H9 (cell line): ENCODE measurements at places on chromosomes 1 and 21. TPM values are rescaled to one million over a fixed set of nuclear protein-coding genes. Genes with fewer than 3 reads are reported as not detected.

DNA sequence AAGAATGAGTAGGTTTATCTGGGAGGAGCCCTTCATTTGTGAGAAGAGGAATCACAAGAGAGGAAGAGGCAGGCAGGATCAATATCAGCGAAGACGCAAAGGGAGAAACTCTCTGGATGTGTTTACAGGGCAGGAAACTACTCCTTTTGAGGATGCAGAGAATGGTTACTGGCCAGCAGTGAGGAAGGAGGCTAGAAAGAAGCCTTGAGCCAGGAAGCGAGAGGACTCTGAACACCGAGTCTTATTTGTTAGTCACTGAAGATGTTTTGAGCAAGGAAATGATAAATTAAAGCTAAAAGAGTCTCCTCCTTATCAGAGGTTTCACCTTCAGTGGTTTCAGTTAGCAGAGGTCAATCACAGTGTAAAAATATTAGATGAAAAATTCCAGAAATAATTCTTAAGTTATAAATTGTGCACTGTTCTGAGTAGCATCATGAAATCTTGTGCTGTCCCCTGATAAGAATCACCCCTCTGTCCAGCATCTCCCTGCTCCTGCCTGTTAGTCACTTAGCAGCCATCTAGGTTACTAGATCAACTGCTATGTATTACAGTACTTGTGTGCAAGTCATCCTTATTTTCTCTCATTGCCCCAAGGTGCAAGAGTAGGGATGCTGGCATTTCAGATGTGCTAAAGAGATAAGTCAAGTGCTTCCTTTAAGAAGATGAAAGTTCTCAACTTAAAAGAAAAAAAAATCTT lies 43.5 kb downstream of the WLS start:
- 0 out of 2 replicates have a peak, but pooled peaks cover 4% of the 10 kb centered on the region for H3K36me3 ChIP-seq
- no peak overlapping the region for H3K4me3 ChIP-seq
- H3K27ac ChIP-seq: no peak overlapping the region

DNA sequence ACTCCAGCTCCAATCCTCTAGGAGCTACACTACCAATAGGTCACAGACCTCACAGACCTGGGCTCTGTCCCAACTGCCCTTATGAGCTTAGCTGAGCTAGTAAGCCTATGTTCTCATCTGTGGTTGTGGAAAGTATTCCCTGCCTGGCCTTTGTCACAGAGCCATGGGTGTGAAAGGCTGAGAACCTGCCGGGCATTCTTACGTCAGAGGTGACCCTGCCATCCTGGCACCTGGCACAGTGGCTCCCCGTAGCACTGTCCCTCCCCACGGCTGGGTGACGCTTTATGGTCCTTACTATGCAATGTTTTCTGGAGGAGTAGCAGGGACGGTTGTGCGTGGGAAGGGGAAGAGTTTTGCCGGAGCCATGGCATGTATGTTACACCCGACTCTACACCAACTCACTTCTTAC lies 3.5 kb downstream of the TNFRSF1B start:
- H3K4me3 ChIP-seq: no peak overlapping the region
- DNase-seq: no peak
- H3K4me1 ChIP-seq: no peaks in the 10 kb centered on the region; the same call in 1 of the 2 replicates
- H3K36me3 ChIP-seq: no peaks in the 10 kb centered on the region
- no peak overlapping the region for H3K27ac ChIP-seq

GRCh38 chr1:87513966-87514660 lies 185.4 kb downstream of the LMO4 start:
- H3K4me1 ChIP-seq: no peaks in the 10 kb centered on the region
- no peak overlapping the region for H3K27ac ChIP-seq
- DNase-seq: no peak
- H3K36me3 ChIP-seq: no peaks in the 10 kb centered on the region

GRCh38 chr1:200311256-200311655 lies 98.6 kb downstream of the ZNF281 start:
- no peak overlapping the region for H3K27ac ChIP-seq
- H3K4me3 ChIP-seq: no peak overlapping the region
- no peaks in the 10 kb centered on the region for H3K4me1 ChIP-seq
- no peak for DNase-seq
- no peaks in the 10 kb centered on the region for H3K36me3 ChIP-seq

DNA sequence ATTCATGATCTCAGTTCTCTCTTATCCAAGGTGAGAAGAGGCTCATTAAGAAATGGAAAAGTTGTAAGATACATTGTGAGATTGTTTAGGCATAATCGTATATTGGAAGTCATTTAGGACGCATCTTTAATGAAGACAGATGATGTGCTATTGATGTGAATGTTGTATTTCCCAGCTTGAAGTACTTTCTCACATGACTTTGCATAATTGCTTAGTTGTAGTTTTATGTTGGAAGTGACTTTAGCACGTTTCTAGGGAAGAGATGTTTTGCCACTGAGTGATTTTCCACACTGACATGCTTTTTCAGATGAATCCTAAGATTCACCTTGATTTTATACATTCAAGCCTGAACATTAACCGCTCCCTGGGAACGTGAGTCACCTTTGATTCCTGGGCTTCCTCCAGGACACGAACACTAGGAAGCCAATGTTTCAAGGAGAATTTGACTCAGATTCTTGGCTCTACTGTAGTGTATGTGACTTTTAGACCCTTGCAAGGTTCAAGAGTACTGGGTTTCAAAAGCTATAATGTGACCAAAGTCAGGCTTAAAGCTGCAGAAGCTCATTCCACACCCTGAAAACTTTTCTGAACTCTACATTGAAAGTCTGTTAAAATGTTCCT lies 27.9 kb downstream of the ANGEL2 start:
- DNase-seq: no peak
- peaks cover 54% of the 10 kb centered on the region for H3K36me3 ChIP-seq
- no peak overlapping the region for H3K27ac ChIP-seq
- no peak overlapping the region for H3K4me3 ChIP-seq

DNA sequence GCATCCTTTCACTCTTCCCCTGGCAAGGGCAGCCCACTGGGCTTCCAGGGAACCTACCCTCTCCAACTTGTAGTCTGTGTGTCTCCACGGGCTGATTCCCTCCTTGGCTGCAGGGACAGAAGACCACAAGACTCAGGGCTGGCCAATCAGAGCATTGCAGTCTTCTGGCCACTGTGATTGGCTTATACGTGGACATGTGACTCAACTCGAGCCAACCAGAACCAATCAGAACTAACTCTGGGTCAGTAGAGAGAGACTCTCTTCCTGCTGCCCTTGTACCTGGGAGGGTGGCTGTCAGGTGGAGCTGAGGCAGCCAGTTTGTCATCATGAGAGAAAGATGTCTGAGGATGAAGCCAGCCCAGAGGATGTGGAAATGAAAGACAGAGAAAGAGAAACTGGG lies 64.0 kb downstream of the DHRS3 start:
- no peak overlapping the region for H3K27ac ChIP-seq
- no peak overlapping the region for H3K4me3 ChIP-seq
- no peaks in the 10 kb centered on the region for H3K27me3 ChIP-seq
- DNase-seq: no peak

- no peaks in the 10 kb centered on the region for H3K4me1 ChIP-seq
- DNase-seq: no peak
- no peak overlapping the region for H3K4me3 ChIP-seq
- no peaks in the 10 kb centered on the region for H3K36me3 ChIP-seq
- H3K27ac ChIP-seq: no peak overlapping the region
Measured at GRCh38 chr21:45949928-45950739, 31.4 kb upstream of the COL6A1 start.

DNA sequence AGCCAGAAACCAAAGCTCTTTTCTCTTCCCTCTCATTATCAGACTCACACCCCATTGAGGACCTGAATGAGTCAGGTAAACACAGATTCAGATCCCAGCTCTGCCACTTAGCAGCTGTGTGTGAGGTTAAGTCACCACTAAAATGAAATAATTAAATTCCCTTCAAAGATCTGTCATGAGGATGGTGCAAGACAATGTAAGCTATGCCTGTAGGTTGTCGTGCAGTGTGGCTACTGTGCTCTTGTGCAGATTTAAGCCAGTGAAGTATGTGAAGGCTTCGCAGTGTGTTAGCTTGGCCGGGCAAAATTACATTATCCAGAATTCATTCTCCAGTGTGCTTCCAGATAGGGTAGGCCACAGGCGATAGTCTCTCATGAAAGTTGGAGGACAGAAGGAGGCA lies 13.6 kb downstream of the UBL4B start:
- no peak for DNase-seq
- peaks cover 7% of the 10 kb centered on the region; the same call in 1 of the 2 replicates for H3K27me3 ChIP-seq
- no peak overlapping the region for H3K4me3 ChIP-seq
- H3K36me3 ChIP-seq: no peaks in the 10 kb centered on the region

DNA sequence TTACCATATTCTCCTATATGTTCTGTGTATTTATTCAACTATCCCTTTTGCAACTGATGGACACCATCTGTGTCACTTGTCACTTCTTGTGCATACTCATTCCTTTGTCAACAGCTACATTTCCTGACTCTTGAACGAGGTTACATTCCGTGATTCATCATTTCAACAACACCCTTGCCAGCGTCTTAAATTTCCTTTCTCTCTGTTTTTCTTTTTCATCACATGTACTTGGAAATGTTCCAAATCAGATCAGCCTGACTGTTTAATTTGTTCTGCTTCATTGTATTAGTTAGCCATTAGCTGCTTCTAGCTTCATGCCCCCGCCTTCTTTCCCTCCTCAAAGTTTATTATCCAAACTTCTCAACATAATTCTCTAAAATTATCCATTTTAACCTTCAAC lies 173.0 kb downstream of the ADGRL4 start:
- no peak overlapping the region for H3K4me3 ChIP-seq
- H3K4me1 ChIP-seq: no peaks in the 10 kb centered on the region
- no peak for DNase-seq
- no peaks in the 10 kb centered on the region for H3K36me3 ChIP-seq
- H3K27me3 ChIP-seq: no peaks in the 10 kb centered on the region

DNA sequence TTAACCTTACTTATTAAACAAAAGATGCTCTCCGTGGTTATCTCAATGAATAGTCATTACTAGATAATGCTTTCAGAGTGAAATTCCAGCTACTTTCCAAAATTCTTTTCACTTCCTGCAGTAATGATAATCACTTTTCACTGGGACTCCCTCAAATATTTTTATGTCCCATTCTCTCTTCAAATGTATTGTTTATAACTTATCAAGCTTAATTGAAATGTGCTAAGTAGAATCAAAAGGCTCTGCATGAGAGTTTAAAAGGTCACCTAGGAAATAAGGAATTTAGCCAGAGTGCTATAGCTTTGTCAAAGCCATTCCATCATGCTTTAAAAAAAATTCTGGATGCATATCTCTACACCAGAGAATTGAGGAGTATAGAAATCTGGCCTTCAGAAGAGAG lies 106.4 kb downstream of the ODF2L start:
- no peak overlapping the region for H3K27ac ChIP-seq
- DNase-seq: no peak
- no peaks in the 10 kb centered on the region for H3K4me1 ChIP-seq
- H3K4me3 ChIP-seq: no peak overlapping the region

- no peak overlapping the region; the same call in 2 of the 3 replicates for H3K4me3 ChIP-seq
- no peak for DNase-seq
- H3K4me1 ChIP-seq: no peaks in the 10 kb centered on the region
- H3K36me3 ChIP-seq: no peaks in the 10 kb centered on the region
Measured at GRCh38 chr1:37940299-37940947, 6.4 kb downstream of the INPP5B start.

DNA sequence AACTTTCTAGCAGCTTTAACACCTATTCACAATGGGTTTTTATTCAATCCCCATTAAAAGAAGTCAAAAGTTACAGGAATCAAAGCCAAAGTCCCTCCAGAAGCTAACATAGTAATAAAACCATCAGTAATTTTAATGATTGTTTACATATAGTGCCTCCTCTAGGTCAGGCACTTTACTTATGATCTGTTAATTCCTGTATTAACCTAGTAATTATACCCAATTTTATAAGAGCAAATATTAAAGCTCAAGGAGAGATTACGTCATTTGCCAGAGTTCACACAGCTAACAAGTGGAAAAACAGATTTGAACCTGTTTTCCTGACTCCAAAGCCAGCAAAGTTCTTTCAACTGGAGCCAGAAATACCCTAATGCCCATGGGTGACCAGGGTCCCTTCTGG lies 112.9 kb upstream of the F3 start:
- no peak overlapping the region for H3K4me3 ChIP-seq
- H3K27ac ChIP-seq: no peak overlapping the region
- DNase-seq: no peak
- peaks cover 4% of the 10 kb centered on the region for H3K4me1 ChIP-seq

DNA sequence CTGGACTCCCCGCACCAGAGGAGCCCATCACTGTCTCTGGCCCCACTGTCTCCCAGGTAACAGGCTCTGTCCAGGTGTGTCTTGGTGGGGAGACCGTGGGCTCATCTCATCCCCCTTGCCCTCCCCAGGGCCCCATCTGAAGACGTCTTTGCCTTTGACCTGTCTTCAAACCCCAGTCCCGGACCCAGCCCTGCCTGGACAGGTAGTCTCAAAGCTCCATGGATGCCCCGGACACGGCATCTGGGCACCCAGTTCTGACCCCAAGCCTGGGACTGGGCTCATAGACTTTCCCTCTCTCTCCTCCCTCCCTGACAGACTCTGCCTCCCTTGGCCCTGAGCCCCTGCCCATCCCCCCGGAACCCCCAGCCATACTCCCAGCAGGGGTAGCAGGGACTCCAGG lies 6.3 kb upstream of the CATSPER4 start:
- H3K27me3 ChIP-seq: no peaks in the 10 kb centered on the region
- peaks cover 41% of the 10 kb centered on the region for H3K36me3 ChIP-seq
- no peak overlapping the region for H3K4me3 ChIP-seq

DNA sequence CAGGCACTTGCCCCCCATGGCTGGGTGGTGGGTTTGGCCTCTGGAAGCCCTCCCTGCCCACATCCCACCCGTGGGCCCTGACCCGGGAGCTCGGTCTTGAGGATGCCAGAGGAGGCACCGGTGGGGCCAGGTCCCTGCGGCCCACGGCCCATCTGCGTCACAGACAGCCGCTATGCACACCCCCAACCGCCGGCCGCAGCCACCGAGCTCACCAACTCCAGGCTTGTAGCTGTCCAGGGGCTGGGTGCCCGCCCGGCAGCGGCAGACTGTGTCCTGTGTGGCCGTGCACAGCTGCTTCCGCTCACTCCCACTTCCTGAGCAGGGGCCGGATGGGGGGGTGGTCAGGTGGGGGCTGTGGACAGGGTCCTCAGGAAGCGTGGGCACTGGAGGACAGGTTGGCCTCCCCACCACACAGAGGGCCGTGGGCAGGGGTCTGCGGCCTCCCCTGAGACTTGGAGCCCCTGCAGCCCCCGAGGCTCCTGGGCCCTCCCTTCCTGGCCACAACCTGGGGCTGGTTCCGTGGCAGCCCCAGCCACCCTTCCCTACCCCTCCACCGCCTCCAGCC lies 1.1 kb downstream of the TNFRSF4 start:
- H3K27me3 ChIP-seq: no peaks in the 10 kb centered on the region
- H3K4me3 ChIP-seq: no peak overlapping the region
- peaks cover 5% of the 10 kb centered on the region; the same call in 2 of the 3 replicates for H3K36me3 ChIP-seq
- no peak overlapping the region for H3K27ac ChIP-seq
- DNase-seq: no peak

RHBG gene
- total RNA-seq: 1.4 and 1.5 TPM in 2 replicates

LCE3D gene
- total RNA-seq: not detected in 2 replicates

COL6A2 gene
- 124 and 129 TPM in 2 replicates for total RNA-seq

OPTC gene
- 0.68 and 1.1 TPM in 2 replicates for total RNA-seq

ITLN2 gene
- 2.4 and 2.9 TPM in 2 replicates for total RNA-seq

UTS2 gene
- not detected in 2 replicates for total RNA-seq

MYOG gene
- total RNA-seq: not detected in 2 replicates

CD52 gene
- total RNA-seq: 3.8 and 4.1 TPM in 2 replicates

GSTM4 gene
- total RNA-seq: 22.0 and 24.6 TPM in 2 replicates

NUAK2 gene
- 15.4 and 15.5 TPM in 2 replicates for total RNA-seq

MX2 gene
- 1.8 and 1.9 TPM in 2 replicates for total RNA-seq
